Left ventricle myocardium inferior (tissue), 1 donor: ENCODE measurements at places on chromosomes 6 and 20. TPM values are rescaled to one million over a fixed set of nuclear protein-coding genes. Genes with fewer than 3 reads are reported as not detected.
A peak's percentile ranks its signal among the peaks of the same experiment; 100 is the strongest.

- DNase-seq, result no peak
Measured at GRCh38 chr6:161850562-161850961, 576.7 kb upstream of the AGPAT4 start.

The PACSIN1 gene
- total RNA-seq, result 15.2 TPM

The SEL1L2 gene
- 1.4 TPM for total RNA-seq

GRCh38 chr6:107538856-107539387 is 49.0 kb downstream of the SOBP start:
- no peak for DNase-seq

The RTN4IP1 gene
- total RNA-seq, result 21.5 TPM

- DNase-seq, result no peak
Measured at GRCh38 chr20:11159728-11160127, 485.9 kb upstream of the JAG1 start.

- DNase-seq, result no peak
Measured at GRCh38 chr20:47248448-47248966, 108.0 kb downstream of the ZMYND8 start.

The PKHD1 gene
- total RNA-seq, result not detected

The VWA7 gene
- 14.7 TPM for total RNA-seq

The GINM1 gene
- 52.0 TPM for total RNA-seq

DNA sequence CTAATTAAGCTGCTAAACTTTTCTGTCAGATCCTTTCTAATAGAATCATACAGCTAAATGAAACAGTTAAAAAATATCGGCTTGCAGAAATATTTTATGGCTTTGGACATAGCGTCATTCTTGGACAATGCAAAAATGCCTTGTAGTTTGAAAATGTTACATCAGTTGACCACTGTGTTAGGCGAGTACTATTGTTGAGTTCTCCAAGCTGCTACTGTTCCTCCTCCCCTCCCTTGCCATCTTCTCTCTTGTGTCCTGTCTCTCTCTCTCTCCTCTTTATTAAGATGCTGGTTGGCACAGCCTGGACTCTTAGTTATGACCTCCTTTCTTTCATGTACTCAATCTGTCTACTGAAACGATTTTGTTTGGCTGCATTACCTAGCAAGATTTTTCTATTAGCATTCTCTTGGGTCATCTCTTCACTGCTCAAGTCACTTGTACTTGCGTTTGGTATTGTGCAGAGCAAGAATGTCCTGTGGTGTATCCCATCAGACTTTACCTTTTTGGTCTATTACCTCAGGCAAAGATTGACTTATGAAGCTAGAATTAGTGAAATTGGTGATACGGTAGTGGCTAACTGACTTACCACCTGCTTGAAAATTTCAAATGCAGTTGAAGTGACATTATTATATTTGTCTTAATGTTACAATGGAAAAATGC is 127.9 kb downstream of the FARS2 start:
- no peak for DNase-seq

- DNase-seq, result no peak
Measured at GRCh38 chr6:79525272-79526100, 11.7 kb downstream of the LCA5 start.

GRCh38 chr20:23003077-23003635 is 32.0 kb upstream of the SSTR4 start:
- DNase-seq, result no peak

The TMC2 gene
- total RNA-seq, result not detected

The WFDC5 gene
- not detected for total RNA-seq

GRCh38 chr6:81126150-81126549 is 626.3 kb downstream of the TENT5A start:
- no peak for DNase-seq

DNA sequence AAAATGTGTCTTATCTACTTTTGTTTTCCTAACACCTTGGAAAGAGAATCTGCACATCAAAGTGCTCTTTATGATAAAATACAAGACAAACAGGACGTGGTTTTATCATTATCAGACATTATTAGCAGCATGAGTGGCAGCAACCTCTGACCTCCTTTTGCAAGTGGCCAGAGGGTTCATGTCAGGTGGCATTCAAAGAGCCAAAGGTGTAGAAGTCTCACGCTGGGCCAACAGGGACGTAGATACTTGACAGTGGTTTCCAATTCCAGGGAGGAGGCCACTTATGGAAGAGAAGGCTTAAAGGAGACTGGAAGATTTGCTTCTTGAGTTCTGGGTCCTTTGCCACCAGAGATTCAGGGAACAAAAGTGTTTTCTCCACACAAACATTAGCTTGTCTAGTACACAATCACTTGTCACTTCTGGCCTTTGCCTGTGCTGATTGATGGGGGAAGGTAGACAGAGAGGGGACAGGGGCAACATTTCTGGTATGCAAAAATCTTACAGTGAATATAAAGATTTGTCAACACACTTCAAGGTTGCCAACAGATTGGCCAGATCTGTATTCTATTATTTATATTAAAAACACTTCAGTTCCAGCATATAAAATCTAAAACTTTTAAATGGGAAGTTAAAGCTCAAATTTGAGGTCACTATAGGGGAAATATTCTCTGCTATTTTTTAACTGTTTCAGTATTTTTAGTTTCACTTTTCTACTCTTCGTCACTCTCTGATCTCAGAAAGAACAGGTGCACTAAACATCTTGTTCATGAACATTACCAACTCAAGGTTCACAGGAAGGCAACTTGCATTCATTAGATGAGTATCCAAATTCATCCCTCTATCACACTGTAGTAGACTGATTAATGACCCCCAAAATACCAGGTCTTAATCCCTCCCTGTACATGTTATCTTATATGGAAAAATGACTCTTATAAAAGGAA is 52.1 kb upstream of the FBXO30 start:
- no peak for DNase-seq

The VGLL2 gene
- 2.4 TPM for total RNA-seq

DNA sequence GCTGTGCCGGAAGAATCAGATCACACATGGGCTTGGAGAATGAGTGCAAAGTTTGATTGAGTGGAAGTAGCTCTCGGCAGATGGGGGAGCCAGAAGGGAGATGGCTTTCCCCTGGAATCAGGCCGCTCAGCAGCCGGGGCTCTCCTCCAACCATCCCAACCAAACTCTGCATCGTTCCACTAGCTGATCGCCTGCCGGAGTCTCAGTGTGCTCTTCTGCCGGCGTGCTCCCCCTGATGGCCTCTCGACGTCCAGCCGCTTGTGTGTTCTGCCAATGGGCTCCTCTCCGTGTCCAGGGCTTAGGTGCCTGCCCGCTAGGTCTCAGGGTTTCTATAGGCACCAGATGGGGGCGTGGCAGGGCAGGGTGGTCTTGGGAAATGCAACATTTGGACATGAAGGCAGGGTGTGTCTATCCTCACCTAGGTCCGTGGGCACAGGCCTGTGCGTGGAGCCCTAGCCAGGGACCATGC is 4.9 kb upstream of the BIRC7 start:
- peak; percentile 49 for DNase-seq

The SFTA2 gene
- total RNA-seq, result not detected

GRCh38 chr6:4395386-4395785 is 260.0 kb upstream of the ECI2 start:
- no peak for DNase-seq

- DNase-seq, result no peak
Measured at GRCh38 chr6:34615574-34616226, 59.6 kb upstream of the SPDEF start.

DNA sequence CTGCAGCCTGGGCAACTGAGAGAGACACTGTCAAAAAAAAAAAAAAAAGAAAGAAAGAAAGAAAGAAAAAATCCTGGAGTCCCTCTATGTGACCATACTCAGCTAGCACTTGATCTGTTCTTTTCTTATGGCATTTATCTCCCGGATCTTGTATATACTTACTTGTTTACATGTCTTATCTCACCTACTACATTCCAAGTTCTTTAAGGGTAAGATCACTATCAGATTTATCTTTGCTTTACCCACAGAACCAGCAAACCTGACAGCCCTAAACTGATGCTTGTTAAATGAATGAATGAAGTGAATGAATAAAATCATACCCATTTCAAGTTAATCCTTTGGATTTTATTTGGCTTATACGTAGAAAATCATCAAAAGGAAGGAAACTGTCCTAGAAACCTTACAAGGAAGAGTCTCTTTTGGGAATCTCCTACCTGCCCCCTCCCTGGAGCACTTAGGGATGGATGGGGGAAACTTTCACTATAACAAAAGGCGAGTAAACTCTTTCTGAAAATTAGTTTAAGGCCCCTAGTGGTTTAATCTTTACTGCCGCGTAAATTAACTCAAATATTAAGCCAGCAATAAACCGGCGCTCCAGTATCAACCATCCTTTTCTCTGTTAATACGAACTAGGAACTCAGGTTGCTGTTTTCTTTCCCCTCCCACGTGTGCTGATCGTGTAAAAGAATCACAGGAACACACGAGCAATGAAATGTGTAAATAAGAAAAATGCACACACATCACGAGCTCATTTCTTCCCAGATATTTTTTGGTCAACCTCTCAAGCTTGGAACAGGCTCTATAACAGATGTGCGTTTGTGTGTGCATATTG is 1.3 kb upstream of the UTRN start:
- DNase-seq, result no peak

The SLC32A1 gene
- not detected for total RNA-seq

The CNBD2 gene
- total RNA-seq, result 3.7 TPM

- no peak for DNase-seq
Measured at GRCh38 chr20:3358676-3359340, 48.7 kb downstream of the DNAAF9 start.

GRCh38 chr20:63232235-63233060 is 3.3 kb upstream of the BIRC7 start:
- no peak for DNase-seq

DNA sequence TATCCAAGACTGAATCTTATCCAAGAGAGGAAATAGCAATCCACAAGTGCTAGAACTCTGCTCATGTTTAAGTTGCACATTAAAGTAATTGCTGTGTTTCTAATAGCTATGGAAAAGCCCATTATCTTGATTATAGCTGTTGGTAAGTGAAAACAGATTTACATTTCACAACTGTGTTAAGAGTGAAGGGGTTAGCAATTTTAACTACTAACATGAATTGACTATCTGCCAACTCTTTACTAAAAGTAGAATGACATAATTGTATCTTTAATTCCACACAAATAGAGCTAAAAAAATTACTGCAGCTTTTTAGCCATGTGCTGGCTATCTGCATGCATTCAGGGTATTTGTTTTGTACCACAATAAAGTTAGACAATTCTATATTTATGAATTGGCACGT is 277.9 kb upstream of the IRAK1BP1 start:
- DNase-seq, result no peak

The DUSP22 gene
- total RNA-seq, result 48.0 TPM

The CAGE1 gene
- total RNA-seq, result not detected

The BTN3A1 gene
- total RNA-seq, result 9.7 TPM

GRCh38 chr6:64266351-64266821 is 630.8 kb downstream of the PHF3 start:
- no peak for DNase-seq

DNA sequence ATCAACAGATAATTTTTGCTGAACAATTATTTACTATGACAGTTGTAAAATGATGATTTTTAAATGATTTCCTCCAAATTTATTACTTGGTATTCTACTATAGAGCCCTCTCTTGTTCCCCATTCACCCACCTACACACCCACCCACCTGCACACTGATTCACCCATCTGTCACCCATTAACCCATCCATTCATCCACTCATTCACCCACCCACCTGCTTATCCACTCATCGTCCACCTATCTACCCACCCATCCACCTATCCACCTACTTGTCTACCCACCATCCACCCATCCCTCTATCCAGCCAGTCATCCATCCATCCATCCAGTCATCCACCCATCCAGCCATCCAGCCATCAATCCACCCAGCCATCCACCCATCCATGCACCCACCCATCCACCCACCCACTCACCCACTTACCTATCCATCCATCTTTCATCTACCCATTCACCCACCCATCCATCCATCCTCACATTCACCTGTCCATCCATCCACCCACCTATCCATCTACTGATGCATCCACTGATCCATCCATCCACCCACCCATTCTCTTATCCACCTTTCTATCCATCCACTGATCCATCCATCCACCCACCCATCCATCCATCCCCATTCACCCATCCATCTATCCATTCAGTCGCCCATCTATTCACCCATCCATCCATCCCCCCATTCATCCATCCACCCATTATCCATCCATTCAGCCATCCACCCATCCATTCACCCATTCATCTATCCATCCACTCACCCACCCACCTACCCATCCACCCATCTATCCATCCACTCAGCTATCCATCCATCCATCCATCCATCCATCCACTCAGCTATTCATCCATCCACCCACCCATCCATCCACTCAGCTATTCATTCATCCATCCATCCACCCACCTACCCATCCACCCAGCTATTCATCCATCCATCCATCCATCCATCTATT is 72.0 kb downstream of the SYNJ2 start:
- no peak for DNase-seq

DNA sequence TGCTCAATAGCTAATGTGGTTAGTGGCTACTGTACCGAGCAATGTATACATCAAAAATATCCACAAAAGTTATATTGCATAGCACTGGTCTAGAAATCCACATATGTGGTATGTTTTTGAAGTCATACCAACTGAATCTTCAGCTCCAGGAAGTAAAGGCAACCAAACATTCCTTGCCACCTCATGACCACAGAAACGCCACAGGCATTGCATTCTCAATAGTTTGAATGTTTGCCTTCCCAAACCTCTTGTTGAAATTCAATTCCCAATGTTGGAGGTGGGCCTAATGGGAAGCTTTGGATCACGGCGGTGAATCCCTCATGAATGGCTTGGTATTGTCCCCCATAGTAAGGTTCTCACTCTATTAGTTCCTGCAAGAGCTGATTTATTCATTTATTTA is 18.2 kb upstream of the ZNF391 start:
- no peak for DNase-seq

DNA sequence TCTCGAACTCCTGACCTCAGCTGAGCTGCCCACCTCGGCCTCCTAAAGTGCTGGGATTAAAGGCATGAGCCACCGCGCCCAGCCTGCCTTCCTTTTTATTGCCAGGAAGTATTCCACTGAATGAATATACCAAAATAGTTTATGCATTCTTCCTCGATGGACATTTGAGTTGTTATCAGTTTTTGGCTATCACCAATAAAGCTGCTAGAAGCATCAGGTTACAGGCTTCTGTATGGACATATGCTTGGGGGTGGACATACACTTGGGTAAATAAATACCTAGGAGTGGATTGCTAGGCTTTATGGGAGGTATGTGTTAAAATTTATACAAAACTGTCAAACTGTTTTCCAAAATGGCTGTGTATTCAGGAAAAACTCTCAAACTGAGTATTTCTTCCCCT is 10.0 kb upstream of the RPS10 start:
- no peak for DNase-seq

The C2 gene
- total RNA-seq, result 9.7 TPM

The ZNF165 gene
- total RNA-seq, result 0.55 TPM

- DNase-seq, result no peak
Measured at GRCh38 chr6:144566868-144567615, 281.9 kb downstream of the UTRN start.

- DNase-seq, result no peak
Measured at GRCh38 chr6:105880030-105880492, 206.1 kb upstream of the PRDM1 start.

The PTGIS gene
- total RNA-seq, result 26.3 TPM

GRCh38 chr20:40268321-40269075 is 420.5 kb downstream of the MAFB start:
- no peak for DNase-seq

GRCh38 chr6:2129182-2129621 is 116.2 kb downstream of the GMDS start:
- no peak for DNase-seq

- DNase-seq, result no peak
Measured at GRCh38 chr6:142121342-142121741, 11.4 kb upstream of the GJE1 start.
